ENCODE measurements at places on chromosomes 1 and 21.

- no peak for DNase-seq
Measured at GRCh38 chr21:32322676-32323075, 24.0 kb downstream of the MRAP start.

- no peak for DNase-seq
Measured at GRCh38 chr21:36700295-36700970, 1.5 kb downstream of the SIM2 start.

- DNase-seq, result no peak
Measured at GRCh38 chr1:212119397-212119837, 83.9 kb downstream of the DTL start.

- DNase-seq, result no peak
Measured at GRCh38 chr1:34844252-34844634, 15.3 kb downstream of the SMIM12 start.

DNA sequence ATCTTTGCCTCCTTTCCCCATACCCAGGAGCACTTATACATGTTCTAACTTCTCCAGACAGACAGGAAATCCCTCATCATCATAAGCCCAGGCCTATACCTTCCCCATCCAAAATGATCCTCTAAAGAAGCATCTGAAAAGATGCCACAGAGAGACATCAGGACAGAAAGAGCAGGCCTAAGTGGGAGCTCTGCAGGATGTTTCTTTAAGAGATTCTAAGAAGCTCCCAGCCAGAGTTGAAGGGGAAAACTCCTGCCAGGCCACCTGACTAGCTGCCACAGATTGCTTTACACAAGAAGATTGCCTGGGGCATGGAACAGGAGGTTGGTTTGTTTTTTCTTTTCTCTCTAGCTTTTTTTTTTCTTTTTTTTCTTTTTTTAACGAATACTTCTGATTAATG is 275.8 kb downstream of the VAV3 start:
- no peak for DNase-seq

DNA sequence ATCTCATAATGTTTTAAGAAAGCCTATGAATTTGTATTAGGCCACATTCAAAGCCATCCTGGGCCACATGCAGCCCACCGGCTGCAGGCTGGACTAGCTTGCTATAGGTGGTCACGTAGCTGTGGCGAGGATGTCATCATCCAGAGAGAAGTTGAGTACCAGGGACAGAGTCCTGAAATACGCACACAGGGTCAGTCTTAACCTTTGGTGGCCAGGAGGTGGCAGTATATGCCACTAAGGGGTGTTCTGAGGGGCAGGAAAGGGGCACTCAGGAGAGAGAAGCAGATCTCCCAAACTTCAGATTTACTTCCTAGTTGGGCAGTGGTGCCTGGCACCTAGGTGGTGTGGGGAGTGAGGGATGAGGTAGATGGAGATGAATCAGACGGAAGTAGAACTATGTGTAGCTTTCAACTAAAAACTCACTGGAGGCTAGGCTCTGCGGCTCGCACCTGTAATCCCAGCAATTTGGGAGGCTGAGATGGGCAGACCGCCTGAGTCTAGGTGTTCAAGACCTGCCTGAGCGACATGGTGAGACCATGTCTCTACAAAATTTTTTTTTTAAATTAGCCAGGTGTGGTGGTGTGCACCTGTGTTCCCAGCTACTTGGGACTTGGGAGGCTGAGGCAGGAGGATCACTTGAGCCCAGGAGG is 16.3 kb upstream of the CDK18 start:
- peak; percentile 39 for DNase-seq

GRCh38 chr1:40810927-40811326 is 27.3 kb downstream of the KCNQ4 start:
- peak; percentile 48 for DNase-seq

GRCh38 chr1:198107091-198107501 is 49.7 kb upstream of the NEK7 start:
- DNase-seq, result no peak

GRCh38 chr1:77012066-77012465 is 144.8 kb downstream of the ST6GALNAC5 start:
- DNase-seq, result no peak

DNA sequence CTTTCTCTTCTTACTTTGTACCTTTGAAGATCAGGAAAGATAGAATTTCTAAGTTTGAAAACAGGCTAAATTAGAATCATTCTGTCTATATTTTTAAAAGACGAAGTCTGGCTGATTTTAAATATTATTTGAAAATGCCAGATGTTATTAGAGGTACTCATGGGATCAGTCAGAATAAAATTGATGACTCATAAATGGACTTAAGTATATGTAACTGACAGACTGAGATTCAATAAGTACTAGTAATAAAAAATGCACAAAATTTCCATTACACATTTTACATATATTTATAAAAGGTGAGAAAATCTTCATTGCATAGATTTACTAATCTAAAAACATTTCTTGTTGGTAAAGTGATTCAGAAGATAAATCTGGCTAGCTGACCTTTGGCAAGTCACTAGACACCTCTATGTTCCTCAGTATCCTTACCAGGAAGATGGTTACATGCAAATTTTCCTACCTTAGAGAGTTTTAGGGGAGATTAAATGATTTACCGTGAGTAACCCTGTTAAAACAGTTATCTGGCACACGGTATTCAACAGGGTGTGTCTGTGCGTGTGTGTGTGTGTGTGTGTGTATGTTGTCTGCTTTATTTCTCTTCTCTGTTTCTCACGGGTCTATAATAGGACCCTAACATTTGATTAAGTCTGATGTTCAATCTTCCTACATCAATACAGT is 189.0 kb downstream of the RUNX1 start:
- DNase-seq, result no peak

GRCh38 chr1:210691039-210691610 is 362.4 kb downstream of the HHAT start:
- DNase-seq, result no peak

- DNase-seq, result no peak
Measured at GRCh38 chr1:170624146-170624545, 39.8 kb upstream of the PRRX1 start.

DNA sequence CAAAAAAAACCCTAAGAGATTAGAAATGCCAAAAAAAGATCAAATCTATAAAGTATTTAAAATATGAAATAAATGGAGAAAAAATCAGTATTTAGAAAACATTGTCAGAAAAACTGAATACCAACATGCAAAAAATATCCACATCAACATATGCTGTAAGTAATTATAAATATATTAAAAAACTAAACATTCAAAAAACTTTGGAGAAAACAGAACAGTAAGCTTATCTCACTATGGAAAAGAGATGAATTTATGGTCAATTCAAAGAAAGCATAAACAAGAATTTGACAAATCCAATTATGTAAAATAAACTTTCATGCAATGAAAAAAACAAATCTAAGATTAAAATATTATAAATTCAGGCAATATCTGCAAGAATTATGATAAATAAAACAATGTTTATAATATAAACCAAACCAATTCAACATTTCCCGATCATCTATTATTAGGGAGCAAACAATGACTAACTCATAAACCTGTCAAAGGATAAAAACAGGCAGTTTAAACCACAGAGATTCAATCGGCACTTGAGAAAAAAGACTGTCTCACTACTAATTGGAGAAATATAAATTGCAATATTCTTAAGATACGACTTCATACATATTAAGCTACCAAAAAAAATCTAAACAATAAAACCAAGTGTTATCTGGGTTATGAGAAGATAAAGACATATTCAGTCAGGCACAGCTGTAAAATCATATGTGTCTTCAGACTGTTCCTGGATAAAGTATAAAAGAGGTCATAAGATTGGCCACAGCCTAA is 21.8 kb downstream of the EYA3 start:
- DNase-seq, result no peak

DNA sequence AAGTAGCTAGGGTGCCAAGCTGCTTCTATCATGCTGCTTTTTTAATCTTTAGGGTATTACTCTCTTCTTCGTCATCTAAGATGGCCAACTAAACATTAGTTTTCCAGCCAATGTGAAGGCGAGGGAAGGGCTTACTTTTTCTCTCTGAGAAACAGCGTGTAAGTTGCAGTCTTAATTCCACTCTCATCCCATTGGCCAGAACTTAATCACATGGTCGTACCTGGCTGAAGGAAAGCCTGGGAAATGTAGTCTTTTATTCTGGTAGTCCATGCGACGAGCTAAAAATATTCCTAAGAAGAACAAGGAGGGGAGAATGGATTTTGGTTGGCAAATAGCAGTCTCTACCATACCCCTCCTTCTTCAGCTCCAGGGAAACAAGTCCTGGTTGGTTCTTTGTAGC is 21.5 kb downstream of the DNAJC6 start:
- DNase-seq, result no peak

DNA sequence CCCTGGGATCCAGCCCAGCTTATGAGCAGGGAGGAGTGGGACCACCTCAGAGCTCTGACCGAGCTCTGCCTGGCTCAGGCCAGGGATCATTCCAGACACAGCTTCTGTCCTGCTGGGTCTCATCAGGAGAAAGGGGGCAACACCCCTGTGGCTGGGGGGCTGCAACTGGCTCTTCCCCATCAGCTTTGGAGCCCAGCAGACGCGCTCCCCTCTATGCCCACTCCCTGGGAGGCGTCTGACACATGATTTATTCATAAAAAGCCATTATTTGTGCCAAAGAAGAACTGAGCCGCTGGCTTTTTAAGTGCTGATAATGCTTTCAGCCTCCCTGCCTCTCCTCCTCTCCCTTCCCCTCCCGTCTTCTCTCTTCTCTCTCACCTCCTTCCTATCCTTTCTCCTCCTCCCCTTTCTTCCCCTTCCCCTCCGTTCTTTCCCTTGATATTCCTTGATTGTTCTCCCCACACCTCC is 25.0 kb downstream of the FOXO6 start:
- DNase-seq, result no peak

DNA sequence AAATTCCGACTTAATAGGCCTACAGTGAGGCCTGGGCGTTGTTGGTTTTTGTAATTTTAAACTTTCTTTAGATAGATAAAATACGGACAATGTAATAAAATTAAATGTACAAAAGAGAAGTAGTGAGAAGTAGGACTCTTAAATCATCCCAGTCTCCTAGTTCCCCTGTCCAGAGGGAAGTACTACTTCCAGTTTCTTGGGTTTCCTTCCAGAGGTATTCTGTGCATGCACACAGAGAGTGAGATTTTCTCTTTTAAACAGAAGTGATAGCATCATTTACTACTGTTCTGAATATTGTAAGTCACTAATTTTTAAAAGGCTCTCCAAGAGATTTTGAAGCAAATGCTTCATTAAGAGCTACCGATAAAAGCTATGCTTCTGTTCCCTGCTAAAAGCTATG is 7.2 kb upstream of the FNBP1L start:
- no peak for DNase-seq

DNA sequence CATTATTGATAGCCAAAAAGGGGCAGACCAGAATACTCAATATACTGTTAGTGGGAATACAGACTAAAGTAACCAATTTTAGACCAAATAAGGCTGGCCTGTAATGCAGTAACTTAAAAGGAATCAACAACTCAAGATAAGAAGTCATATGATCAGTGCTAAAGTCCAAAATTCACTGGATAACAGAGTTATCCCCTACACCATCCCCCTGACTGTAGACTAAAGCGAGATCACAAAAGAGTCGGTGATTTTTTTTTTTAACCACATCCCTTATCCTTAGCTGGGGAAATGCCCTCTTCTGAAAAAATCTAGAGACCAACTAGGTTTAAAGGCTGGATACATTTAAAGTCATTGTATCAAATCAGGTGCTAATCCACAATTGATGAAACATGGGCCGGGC is 7.7 kb downstream of the UBR4 start:
- DNase-seq, result no peak

DNA sequence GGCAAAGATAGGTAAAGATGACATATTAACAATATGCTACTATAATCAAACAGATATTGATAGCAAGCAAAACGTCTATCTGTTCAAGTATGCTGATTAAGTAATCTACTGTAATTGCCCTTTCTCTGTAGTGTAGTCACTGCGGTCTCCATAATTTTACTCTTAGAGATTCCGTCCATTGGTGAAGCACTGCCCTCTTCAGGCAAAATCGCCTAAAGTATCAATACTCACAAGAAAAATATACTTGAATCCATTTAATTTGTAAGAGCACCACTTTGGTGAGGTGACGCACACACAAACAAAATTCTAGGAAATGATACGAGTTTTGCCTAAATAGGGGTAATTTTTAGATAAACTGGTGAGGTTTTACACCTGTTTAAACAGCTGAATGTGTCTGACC is 434.6 kb upstream of the CHRM3 start:
- DNase-seq, result no peak

DNA sequence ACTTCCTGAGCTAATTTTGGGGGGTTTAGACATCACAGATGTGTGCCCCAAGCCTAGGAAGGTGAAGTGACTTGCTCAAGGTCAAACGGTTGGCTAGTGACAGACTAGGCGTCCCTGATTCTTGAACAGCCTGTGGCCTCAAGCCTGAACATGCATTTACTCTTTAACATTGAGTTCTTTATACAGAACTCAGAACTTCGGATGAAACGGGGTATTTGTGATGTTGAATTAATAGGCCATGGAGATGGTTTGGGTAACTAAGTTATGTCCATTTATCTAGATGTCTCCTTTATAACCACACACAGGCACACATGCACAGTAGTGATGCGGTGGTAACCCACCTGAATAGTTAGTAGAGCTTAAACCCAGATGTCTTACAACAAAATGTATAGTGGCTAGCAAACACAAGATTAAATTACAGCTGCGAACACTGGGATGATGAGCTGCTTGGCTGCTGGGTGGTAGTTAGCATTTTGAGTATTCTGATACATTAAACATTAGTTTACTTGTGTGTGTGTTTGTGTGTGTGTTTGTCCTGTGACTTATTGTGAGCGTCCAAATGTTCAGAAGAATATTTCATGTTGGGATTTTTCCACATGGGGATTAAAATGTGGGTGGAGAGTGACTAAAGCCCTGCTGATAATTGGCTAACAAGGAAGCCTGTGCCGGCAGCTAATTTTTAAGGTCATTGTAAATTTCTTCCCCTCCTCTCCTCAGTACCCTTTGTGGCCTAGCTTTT is 2.3 kb downstream of the ATP1A1 start:
- no peak for DNase-seq

- DNase-seq, result no peak
Measured at GRCh38 chr1:226809785-226810571, 60.4 kb upstream of the PSEN2 start.

GRCh38 chr1:6447818-6448748 is 17.9 kb downstream of the TNFRSF25 start:
- DNase-seq, result no peak

DNA sequence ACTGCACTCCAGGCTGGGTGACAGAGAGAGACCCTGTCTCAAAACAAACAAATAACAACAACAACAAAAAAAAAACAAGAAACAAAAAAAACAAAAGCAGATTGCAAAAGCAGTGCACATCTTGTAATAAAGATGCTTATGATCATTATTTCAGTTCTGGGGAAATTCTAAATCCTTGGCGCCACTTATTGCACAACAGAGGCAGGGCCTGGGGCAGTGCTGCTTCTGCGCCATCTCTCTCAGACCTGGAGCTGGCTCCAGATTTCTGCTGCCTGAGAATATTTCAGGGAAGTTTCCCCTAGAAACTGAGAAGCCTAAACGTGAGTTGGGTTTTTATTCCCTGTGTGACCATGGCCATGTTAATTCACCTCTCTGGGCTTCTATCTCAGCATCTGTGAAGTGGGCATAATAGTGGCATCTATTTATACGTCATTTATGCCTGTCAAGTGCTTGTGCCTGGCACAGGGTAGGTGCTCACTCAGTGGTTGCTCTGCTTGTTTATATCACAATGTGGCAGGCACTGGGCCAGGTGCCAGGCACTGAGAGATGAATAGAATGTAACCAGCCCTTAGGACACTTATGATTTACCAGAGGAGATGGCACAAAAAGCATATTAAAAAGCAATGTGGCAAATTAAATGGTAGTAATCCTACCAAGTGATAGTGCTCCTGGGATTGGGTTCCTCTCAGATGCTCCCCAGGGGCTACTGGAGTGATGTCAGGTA is 67.9 kb downstream of the MDM4 start:
- DNase-seq, result no peak

Measured in hematopoietic multipotent progenitor cell treated with erythropoietin and hydrocortisone succinate and interleukin-3 and kit ligand, for 15 days (in vitro differentiated cells).